NCI-H1092 treated with DMSO at 0.1 percent for 48 hours (cell line): ENCODE measurements at places on chromosomes 5 and 9.

GRCh38 chr5:75049456-75050351 is 2.7 kb downstream of the GCNT4 start:
- DNase-seq: no peak

GRCh38 chr5:55037046-55037771 is 13.2 kb downstream of the GZMK start:
- DNase-seq: no peak

GRCh38 chr9:114446672-114447450 is 58.4 kb downstream of the WHRN start:
- DNase-seq: no peak

GRCh38 chr5:101796427-101796826 is 499.7 kb downstream of the SLCO4C1 start:
- DNase-seq: no peak

GRCh38 chr9:80890124-80890523 is 799.2 kb downstream of the TLE1 start:
- no peak for DNase-seq

GRCh38 chr9:133273098-133273497 is 1.9 kb downstream of the ABO start:
- no peak for DNase-seq

GRCh38 chr9:16125629-16126028 is 572.8 kb downstream of the CCDC171 start:
- DNase-seq: no peak

GRCh38 chr5:16383544-16384052 is 82.0 kb downstream of the ZNF622 start:
- DNase-seq: no peak

DNA sequence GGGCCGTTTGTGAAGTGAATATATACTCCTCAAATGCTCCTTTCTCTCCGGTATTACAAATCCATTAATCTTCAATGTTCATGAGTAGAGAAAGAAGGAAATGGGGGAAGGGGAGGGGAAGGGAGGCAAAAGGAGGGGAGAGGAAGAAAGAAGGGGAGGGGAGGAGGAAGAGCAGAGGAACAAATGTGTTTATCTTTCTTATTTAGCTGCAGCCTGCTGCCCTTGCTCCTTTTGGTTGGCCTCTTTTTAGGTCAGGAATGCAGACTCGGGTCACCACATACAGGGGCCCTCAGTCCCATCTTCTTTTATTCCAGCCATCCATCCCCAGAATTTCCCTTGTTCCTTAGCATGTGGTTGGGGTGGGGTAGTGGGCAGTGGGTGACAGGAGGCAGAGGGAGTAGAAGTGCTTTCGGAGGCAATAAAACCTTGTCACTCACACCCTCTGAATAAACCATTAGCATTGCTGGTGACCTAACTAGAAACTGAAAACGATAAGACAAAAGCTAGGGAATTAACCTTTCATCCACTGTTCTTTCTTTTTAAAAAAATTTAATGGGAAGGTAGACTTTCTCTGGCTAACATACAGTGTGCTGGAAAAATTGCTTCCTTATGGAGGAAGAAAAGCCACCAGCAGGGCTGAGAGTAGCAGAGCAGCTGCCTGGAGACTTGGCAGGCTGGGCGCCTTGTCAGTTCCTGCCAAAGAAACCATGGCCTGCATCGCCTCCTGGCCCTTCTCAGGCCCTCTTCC is 16.8 kb upstream of the PRLR start:
- peak; percentile 76 for DNase-seq

- DNase-seq: no peak
Observed at GRCh38 chr5:163373436-163374084, 63.8 kb upstream of the CCNG1 start.

- DNase-seq: no peak
Observed at GRCh38 chr5:50886657-50887345, 220.4 kb downstream of the PARP8 start.

- no peak for DNase-seq
Observed at GRCh38 chr5:128081111-128081851, 2.3 kb upstream of the SLC12A2 start.

- no peak for DNase-seq
Observed at GRCh38 chr5:61678966-61679365, 346.9 kb downstream of the ZSWIM6 start.

DNA sequence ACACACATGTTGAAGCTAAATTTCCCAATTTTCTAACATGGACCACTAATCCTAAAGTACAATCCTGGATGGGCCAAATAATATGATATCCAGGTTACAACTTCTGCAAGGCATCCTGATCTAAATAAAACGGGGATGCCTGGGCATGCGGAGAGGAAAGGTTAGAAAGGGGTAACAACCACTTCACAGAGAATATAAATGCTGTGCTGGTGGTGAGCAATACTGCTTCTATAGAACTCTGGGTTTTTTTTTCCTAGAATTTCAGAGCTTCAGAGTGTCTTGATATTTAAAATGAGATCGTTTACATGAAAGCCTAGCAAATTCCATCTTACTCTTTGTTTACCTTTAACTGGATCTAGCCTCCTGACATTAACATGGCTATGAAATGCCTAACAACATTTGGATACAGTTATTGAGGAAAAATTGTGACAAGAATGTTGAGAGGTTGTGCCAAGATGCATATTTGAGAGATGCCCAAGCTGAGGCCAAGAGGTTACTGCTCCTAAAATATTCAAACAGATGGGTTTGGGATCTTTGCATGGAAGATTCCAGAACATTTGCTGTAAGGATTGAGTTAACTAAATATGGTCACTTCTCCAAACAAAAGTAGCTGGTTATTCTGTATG is 22.4 kb downstream of the TNFAIP8 start:
- DNase-seq: no peak

GRCh38 chr5:42840842-42841567 is 29.3 kb upstream of the SELENOP start:
- no peak for DNase-seq

DNA sequence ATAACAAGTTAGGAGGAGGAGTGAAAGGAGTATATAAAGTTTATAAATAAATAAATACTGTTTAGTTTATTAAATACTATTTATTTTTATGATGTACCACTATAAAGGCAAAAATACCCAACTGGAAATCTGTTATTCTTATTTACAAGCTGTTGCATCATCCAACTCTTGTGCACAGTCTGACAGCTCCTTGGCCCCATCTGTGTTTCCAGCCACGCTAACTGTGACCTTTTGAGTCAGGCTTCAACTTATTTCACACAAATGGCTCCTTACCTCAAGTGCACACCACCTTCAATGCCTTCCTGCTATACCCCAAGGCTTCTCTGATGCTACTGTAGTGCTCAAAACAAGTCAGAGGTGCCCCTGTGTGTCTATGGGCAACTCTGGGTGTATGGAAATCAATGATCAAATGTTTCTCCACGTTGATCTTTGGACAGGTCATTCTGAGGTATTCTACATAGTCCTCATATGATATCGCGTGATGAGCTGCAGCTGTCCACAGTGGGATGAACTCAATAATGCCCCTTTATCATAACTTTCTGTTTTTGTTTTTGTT is 303.2 kb upstream of the GRAMD2B start:
- no peak for DNase-seq

- DNase-seq: no peak
Observed at GRCh38 chr9:75992482-75993206, 102.2 kb downstream of the PCSK5 start.

DNA sequence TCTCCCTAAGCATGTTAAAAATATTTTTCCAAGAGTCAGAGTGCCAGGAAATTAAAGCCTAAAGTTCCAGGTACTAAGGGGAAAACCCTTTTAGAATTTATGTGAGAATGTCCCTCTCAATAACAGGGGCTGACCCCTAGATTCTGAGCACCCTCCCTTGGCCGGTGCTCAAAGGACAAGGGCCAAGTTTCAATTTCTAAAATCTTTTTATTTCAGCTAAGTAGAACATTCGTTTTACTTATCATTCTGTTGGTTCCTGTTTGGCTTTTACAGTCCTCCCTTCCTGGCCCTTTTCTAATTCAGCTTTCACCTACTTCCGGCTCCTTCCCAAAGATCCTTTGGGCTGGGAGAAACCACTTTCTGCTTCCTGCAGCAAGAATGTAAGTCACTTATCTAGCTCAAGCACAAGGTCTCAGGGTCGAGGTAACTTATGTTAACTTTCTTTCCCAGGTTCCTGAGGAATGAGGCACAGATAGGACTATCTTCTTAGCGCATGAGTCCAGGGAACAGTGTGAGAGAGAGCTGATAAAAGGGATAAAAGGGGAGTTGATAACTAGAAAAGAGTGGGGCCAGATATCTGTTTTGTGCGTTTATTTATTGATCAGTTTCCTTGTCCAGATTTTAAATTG is 34.6 kb upstream of the F2RL2 start:
- no peak for DNase-seq

DNA sequence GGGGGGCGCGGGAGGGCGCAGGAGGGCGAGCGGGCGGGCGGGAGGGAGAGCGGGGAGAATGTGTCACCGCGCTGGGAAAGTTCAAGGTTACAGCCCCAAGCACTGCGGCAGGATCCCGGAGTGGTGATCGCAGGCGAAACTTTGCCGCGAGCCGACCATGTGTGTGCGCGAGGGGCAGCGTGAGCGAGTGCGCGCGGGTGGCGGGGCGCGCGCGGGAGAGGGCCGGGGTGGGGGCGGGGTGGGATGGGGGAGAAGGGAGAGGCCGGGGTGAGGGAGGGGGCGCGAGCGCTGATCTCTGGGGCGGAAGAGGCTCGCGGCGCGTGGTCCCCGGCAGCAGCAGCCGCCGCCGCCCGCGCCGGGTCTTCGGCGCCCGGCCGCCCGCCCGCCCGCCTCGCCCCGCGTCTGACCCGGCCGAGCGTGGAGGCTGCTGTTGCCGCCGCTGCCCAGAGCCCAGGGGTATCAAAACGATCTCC is at the start of gene NFIB:
Gene NFIB (minus strand): TSS at position 191 of the 473 bp plus-strand sequence. CDS start 630 bp downstream, outside the sequence.
- DNase-seq: no peak

DNA sequence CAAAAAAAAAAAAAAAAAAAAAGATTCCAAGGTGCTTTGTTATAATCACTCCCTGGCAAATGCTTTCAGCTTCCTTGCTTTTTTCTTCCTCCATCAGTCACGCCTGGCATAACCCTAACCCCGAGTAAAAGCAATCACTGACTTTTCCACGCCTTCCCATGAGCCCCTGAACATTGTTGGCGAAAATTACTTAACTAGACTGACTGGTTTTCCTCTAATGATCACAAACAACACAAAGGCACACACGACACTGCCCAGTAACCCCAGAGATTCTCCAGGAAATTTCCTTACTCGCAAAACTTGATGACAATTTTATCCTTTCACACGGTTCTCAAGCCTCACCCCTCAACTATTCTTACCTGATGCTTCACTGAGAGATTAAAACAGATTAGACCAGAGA is 11.4 kb upstream of the PTGR1 start:
- DNase-seq: no peak

GRCh38 chr5:92527311-92528078 is 1053.5 kb downstream of the NR2F1-AS1 start:
- DNase-seq: no peak

DNA sequence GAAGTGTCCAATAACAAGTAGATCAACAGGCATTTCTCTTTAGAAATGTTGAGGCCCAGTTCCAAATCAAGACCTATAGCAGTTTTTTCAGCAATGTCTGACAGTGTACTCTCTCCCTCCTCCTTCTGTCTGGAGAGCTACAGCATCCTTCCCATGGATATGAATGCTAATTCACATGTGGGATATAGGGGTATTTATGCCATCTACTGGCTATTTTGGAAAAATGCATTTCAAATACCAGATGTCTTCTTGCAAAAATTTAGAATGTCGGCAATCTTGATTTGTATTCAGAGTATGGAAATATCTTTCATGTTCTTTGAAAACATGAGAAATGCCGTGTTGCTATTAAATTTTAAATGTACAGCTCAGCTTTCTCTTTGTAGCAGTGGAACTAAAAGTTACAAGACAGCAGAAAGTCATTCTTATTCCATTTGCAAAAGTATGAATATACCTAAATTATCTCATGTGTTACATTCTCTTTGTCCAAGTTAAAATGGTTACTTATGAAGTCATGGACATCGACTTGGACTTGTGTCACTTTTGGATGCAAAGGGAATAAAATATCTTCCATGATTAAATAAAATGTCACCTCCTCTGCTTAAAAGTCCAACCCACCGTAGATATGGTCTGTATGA is 647.8 kb downstream of the TAF11L14 start:
- DNase-seq: peak; percentile 67

DNA sequence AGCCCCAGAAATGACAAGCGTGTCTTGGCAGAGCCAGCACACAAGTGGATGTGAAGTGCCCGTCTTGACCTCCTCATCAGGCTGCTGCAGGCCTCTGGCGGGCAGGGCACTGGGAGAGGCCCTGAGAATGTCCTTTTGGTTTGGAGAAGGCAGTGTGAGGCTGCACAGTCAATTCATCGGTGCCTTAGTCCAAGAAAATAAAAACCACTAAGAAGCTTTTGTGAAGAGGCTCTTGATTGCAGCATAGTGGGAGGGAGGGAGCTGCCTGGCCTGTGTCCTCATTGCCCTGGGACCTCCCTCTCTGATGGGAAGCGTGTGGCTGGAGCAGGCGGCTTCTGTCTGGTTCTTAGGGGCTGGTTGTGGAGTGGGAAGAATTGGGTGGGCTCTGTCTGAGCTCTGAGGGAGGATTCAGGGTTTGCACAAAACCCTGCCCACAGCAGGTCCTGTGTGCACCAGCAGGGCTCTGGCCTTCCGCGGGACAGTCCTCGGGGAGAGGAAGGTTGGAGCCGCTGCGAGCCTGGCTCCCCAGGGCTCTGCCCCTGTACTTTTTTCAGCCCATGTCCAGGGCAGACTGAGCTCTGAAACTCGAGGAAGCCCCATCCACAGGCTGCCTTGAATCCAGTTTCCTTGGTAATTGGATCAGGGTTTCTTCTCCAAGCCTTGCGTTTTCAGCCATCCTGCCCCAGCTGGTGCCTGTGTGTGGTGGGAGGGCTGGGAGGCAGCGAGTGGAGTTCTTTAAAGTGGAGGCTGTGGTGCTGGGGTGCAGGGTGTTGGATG is 1.1 kb downstream of the HRCT1 start:
- DNase-seq: no peak

DNA sequence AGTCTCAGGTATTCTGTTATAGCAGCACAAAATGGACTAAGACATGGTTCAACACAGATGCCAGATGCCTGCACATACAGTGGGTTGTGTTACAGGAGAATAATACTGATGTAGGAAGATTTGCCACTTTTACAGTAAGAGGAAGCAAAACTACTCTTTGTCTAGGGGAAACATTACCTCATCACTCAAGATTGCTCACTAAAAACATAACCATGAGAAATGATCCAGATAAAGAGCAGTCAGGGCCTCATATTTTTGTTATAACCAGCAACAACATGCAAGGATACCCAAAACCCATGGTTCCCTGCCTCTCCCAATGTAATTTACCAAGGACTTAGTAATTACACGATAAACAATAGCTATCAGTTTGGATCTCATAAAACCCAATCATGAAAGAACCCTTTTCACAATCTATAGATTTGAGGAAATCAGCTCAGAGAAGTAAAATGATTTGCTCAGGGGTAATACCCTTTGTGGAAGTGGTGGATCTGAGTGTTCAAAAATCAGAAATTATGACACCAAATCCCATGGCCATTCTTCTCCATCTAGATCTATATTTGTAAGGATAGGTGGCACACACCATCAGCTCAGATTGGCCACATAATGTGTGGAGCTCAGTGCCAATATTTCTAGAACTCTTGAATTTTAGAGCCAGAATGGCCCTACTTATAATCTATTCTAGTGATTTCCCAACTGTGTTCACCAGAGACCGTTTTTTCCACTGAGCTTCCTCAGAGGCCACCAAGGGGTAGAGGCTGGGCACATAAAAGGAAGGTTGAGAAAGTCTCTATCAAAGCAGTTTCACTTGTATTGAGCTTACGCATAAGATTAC is 27.8 kb downstream of the DPYSL3 start:
- DNase-seq: peak; percentile 38
